ENCODE measurements at places on chromosomes 6 and 20.

- DNase-seq, result no peak
These were observed 30.4 kb downstream of the NSFL1C start for GRCh38 chr20:1436263-1436662.

DNA sequence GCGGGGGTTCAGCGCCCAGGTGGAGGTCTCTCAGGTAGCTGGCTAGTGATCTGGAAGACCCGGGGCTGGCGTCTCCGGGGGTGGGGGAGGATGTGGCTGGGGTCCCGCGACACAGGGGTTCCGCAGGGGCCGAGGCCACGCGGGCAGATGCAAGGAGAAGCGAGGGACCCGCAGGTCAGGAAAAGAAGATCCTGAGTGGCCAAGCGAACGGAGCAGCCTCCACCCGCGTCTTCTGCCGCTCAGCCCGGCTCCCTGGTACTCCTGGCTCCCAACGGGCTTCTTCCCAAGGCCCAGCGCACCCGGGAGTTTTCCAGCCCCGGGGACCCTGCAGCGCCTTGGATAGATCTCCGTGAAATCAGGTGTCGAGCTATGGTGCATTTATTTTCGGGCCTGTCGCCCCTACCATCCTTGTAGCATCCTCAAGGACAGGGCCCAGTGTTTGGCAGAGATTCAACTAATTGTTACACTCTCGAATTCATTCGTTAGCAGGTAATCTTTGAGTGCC is 682 bp upstream of the CHD6 start:
- DNase-seq, result no peak

DNA sequence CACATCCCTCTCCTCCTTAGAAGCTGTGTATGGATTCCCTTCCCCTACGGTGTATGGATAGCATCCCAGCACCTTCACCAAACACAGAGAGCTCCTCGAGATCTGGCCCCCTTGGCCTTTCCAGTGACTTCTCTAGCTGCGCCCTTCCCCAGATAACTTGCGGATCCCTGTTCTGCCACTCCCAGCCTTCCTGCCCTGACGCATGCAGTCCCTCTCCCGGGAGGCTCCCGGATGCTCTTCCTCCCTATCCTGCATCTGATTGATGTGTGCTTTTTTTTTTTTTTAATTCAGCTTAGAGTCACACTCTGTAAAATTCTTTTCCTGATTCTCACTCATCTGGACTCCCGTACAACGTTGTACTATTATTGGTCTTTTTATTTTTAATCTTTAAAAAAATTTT is 44.8 kb downstream of the GCNT2 start:
- DNase-seq, result no peak

DNA sequence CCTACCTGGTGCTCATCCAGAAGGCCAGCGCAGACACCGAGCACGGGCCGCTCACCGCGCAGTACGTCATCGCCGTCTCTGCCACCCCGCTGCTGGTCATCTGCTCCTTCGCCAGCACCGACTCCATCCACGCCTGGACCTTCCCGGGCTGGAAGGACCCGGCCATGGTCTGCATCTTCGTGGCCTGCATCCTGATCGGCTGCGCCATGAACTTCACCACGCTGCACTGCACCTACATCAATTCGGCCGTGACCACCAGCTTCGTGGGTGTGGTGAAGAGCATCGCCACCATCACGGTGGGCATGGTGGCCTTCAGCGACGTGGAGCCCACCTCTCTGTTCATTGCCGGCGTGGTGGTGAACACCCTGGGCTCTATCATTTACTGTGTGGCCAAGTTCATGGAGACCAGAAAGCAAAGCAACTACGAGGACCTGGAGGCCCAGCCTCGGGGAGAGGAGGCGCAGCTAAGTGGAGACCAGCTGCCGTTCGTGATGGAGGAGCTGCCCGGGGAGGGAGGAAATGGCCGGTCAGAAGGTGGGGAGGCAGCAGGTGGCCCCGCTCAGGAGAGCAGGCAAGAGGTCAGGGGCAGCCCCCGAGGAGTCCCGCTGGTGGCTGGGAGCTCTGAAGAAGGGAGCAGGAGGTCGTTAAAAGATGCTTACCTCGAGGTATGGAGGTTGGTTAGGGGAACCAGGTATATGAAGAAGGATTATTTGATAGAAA is 2.0 kb downstream of the SLC35D3 start:
- DNase-seq, result no peak

- DNase-seq, result no peak
These were observed 193.0 kb downstream of the FOXC1 start for GRCh38 chr6:1802491-1803395.

GRCh38 chr6:138568997-138569396 is 69.7 kb upstream of the NHSL1 start:
- DNase-seq, result no peak

- no peak for DNase-seq
These were observed 37.3 kb downstream of the RBM38 start for GRCh38 chr20:57428324-57429158.

- DNase-seq, result no peak
These were observed 26.8 kb downstream of the MANBAL start for GRCh38 chr20:37316116-37316774.

- DNase-seq, result no peak
These were observed 126.8 kb downstream of the GRM4 start for GRCh38 chr6:34018961-34019606.

DNA sequence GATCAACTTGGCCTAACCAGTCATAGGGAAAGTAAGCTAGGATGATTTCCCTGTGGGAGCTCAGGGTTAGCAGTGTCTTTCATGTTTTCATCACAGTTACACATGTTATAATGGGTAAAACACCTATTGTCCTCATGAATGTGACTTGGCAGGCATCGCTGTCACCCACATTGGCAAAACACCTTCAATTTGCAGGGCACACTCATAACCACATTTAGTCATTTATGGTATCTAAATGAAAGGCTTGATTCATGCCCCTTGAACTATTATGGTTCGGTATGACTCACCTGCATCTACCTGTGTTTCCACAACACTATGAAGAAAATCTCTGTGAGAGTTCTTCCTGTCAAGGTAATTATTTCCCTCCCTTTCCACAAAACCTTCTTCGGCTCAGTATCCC is 49.2 kb downstream of the FRK start:
- no peak for DNase-seq

GRCh38 chr6:149484733-149485700 is at the start of gene ZC3H12D:
ZC3H12D (minus strand) TSS chr6:149485014; CDS start chr6:149474543, 10,471 bp downstream.
- DNase-seq, result peak; percentile 75

DNA sequence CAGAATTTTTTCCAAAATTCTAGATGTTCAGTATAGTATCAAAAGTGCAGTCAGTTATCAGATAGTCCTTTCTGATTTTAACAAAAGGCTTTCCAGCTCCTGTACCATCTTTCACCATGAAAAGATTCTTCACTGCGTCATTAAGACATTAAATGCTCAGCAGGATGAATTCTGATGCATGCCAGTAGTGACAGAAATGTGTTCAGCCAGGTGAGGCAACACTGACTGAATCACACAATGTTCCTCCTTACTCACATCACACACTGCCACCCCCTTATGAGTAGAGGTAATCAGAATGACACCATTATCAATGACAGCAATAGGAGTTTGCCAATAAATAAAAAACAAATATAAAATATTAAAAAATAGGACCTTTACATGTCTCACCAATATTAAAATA is 426.6 kb upstream of the PLCB4 start:
- no peak for DNase-seq

- no peak for DNase-seq
These were observed 61.1 kb upstream of the TBX18 start for GRCh38 chr6:84825461-84825860.

GRCh38 chr6:117771403-117771802 is 96.1 kb downstream of the NUS1 start:
- no peak for DNase-seq

- no peak for DNase-seq
These were observed 49.9 kb downstream of the GJA1 start for GRCh38 chr6:121485359-121485811.

DNA sequence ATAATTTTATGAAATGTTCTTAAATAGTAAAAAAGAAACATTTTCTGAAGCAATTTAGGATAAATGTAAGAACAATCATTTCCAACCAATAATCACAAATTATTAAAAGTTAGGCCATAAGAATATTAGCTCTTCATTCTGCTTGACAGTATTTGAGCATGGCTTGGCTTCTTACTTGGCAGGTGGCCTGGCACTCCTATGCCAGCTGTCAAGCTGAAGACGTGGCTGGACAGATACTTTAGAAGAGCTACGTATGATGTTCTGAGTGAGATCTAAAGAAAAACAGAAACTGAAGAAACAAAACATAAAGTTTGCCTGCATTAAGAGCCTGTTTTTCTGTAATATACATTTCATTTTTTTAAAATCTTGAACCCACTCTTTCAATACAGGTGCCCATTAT is 438.9 kb downstream of the GRIK2 start:
- DNase-seq, result no peak

GRCh38 chr6:111461860-111462259 is 21.2 kb downstream of the REV3L start:
- no peak for DNase-seq

GRCh38 chr6:579339-579738 is 77.6 kb downstream of the HUS1B start:
- no peak for DNase-seq

- no peak for DNase-seq
These were observed 17.7 kb upstream of the NNAT start for GRCh38 chr20:37503256-37503927.

DNA sequence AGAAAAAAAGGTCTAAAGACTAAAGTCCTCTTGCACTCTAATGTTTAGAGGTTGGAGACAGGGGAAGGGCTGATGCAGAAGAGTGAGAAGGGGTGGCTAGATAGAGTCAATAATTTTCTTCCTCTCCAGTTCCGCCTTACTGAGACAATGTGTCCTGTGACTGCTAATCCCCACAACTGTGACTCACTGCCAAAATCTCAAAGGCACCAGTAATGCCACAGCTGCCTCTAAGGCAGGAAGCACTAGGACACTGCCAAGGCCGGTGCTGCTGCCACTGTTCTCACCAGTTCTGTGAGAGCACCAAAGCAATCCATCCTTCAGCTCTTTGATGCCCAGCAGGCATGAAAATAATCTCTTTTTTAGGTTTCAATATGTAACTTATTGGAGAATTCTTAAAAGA is 701.9 kb upstream of the MAP3K7 start:
- DNase-seq, result no peak

GRCh38 chr20:38729767-38730166 is 5.5 kb downstream of the SLC32A1 start:
- DNase-seq, result no peak

DNA sequence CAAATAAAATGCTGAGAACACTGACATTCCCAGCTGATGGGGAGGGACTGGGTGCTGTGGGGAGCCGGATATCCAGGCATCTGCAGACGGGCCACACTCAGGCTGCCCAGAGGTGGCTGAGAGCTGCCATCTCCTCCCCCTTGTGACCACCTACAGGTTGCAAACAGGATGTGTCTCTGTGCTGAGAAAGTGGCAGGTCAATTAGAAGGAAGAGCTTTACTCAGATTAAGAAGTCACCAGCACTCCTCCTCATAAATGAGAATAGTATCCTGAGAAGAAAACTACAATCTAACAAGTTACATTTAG is 63.0 kb downstream of the HUS1B start:
- DNase-seq, result no peak

GRCh38 chr6:14383393-14384174 is 266.0 kb downstream of the CD83 start:
- no peak for DNase-seq

DNA sequence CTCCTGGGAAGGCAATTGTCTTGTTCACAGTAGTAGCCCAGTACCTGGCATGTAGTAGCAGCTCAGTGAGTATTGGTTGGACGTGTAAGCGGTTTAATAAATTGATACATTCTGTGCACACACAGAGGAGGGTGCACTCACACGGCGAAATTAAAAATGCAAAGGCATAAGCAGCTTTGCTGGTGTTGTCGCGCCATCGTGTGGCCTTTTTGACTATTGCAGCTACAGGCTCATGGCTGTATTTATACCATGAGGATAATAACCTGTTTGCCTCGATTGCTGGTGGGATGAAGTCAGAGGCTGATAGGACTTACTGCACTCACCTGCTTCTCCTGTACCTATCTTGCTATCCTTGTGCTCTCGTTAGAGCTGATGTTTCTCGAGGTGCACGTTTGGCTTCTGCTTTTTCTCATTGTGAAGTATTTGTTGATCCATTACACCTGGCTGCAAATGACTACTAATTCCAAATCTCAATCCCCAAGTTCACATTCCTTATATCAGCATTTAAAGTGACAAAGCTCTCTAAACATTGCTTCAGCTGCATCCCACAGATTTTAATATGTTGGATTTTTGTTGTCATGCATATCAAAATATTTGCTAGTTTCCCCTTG is 61.5 kb downstream of the TBXT start:
- peak; percentile 19 for DNase-seq

GRCh38 chr6:69622924-69623323 is 173.9 kb downstream of the LMBRD1 start:
- no peak for DNase-seq

DNA sequence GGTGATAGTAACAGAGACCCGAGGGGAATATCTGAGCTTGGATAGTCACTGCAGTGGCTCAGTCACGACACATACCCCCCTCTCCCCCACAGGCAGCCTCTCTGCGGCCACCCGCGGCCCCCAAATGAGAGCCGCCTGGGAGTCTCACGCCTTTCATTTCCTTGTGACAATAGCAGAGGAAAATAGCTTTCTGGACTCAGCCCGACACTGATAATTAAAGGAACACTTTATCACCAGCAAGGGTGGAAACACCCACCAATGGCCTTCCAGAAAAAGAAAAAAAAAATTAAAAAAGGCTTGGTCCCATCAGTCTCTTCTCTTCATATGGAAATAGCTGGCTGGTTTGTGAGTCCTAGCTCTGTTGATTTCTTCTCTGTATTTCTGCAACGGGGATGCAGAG is 35.1 kb upstream of the KCNG1 start:
- no peak for DNase-seq

DNA sequence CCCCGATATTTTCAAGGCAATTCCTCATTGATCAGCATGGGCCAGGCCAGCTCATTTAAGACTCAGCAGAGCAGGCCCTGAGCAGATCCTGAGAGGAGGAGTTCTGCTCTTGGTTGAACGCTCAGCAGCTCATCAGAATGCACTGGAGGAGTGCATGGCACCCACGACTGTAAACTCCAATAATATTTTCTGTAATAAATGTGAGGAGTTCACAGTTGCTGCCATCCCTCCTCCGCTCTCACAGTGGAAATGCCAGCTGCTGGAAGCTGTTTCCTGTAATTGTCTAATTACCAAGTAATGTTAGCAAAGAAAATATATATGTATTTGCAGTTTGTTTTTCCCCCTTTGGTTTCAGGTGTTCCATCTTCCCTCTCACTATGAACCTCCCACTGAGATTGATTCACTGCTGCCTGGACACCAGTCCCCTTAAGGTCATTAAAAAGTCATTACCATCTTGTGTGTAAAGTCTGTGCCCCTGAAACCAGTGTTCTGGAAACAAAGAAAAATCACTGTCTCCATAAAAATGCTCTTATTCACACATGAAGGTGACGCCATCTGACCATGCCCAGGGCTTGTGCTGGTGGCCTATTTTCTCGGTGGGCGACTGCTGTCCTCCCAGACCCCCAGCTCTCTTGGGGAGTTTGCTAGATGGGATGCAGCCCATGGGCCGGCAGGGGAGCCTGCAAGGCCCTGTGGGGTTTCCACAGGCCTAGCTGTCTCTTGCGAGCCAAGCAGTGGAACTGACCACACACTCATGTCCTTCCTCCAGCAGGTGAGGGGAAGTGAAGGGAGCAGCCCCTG is 374.2 kb downstream of the ZFAND3 start:
- DNase-seq, result no peak

- no peak for DNase-seq
These were observed 187.0 kb downstream of the DTNBP1 start for GRCh38 chr6:15475872-15476271.

All from activated gamma-delta T cell treated with Interleukin-2 at 50 U/mL for 16 hours (primary cell).